ENCODE measurements at places on chromosomes 3 and 15.

DNA sequence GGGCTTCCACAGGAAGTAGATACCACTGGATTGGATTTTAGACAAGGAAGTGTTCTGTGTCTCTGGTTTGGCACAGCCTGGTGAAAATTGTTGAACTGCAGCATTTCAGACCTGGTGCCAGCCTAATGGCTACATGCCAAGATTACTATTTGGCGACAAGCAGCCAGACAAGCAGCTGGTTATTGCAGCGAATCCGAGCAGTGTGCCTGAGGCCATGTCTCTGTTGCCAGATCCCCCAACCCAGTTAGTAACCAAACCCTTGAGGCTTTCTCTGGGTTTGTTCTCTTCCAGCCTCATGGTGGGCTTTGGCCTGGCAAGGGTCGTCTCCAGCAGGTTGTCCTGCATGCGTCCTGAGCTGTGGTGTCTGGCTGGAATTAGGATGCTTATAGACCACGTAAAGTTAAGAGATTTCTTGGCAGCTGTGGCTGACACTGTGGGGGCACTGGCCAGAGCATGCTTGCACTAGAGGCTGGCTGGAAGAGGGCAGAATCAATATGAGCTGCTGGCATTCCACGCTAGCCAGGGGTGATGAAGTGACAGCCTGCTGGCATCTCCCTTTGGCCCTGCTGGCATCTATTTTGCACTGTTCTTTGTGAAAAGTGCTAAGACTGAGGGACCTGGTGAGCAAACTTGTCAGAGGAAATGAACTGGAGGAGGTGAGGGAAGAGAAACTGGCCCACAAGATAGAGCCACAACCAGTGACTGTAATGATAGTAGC is 172.6 kb downstream of the RBMS3 start:
- DNase-seq, result peak; percentile 42

DNA sequence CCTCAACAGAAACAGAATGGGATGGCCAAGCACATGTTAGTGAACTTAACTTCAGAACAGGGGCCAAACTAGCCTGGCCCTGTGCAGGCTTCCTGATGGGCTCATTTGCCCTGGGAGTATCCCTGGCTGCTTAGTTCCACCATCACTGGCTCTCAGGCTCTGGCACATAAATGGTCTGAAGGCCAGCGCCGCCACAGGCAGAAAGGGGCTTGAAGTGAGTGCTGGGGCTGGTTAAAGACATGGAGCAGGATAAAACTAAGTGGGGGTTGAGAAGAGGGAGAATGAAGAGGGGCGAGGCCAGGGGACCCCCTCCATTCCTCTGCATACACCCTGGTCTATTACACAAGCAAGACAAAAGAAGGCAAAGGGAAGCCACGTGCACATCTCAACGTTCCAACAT is 12.2 kb downstream of the SLCO2A1 start:
- no peak for DNase-seq

DNA sequence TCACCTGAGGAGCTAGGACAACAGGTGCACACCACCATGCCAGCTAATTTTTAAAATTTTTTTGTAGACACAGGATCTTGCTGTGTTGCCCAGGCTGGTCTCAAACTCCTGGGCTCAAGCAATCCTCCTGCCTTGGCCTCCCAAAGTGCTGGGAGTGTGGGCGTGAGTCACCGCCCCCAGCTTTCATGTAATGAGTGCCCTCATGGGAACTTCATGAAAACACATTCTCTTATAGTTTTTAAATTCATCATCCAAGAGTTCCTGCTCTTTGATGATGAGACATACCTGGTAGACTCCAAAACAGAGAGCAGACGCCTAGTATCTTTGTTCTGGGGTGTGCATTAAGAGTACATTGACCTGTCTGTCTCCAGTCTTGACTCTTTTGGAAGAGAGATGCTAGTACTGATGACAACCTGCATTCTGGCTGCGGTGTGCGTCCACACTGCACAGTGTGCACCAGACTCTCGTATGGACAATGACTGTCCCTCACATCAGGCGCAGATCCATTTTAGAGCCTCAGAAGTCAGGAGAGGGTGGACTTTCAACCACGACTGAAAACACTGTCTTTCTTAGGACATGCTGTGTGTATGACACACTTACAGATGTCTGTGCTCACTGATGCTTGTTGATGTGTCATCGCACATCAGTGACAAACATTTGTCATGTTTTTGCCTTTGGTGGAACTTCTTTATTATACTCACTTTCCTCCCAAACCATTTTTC is 2.0 kb downstream of the NRROS start:
- no peak for DNase-seq

DNA sequence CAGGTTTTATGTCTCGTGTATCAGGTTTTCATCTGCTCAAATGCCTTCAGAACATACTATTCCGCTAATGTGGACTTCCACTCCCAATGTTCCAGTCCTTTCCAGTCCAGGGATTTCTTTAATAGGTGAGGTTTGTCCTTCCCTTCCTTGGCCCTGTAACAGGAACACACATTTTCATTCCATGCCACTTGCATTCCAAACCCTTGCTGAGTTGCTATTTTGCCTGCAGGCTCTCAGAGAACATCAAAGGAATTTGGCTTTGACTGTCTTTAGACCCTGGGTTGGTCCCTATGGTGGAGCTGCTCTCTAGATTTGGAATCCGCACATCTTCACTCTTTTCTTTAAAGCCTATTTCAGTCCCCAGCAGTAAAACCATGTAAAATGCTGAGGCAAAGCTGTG is 12.3 kb upstream of the ALCAM start:
- no peak for DNase-seq

GRCh38 chr3:154120961-154121700 is at the start of gene ARHGEF26:
TSS of gene ARHGEF26 (plus strand) at chr3:154121390. CDS start at chr3:154121993, 603 bp downstream.
- peak; percentile 90 for DNase-seq

- DNase-seq, result no peak
Observed at GRCh38 chr3:152356870-152357276, 88.1 kb downstream of the MBNL1 start.

DNA sequence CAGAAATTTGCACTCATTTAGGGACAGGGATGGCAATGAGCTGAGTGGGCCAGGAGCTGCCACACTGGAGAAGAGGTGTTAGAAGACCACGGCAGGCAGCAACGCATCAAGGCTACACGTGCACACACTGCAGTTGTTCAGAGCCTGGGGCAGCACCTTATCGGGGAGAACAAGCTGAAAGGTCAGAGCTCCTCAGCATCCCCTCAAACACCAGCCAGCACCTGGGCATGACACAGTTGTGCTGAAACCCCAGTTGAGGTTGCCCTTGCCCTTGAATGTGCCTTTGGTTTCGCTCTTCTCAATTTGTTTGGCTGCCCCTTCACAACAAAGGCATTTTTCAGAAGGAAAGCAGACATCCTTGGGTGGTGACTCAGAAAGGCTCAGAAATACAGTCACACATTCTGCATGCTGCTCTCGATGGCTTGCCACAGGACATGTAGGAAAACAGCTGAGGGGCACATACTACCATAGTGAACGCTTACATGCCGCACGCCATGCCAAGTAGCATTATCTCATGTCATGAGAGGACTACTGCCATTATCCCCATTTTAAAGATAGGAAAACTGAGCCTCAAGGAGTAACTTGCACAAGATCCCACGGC is 57.6 kb downstream of the ST8SIA2 start:
- no peak for DNase-seq

- DNase-seq, result no peak
Observed at GRCh38 chr3:125028657-125029056, 27.1 kb downstream of the HEG1 start.
